ENCODE measurements at places on chromosomes 11 and 22.
A peak's percentile ranks its signal among the peaks of the same experiment; 100 is the strongest.

DNA sequence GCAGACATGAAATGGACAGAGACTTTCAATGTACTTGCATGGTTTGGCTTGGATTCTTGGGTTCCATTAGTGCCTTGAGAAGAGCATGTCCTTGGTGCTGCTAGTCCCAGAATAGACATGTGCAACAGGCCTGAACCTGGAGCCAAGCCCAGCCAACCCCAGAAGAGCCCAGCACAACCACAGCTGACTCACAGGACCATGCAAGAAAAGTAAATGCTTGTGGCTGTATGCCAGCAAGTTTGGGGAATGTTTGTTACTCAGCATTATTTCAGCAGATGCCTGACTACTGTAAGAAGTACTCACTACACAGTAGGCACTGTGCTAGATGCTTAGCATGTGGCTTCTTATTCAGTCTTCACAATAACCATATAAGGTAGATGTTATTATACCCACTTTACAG lies 39.2 kb upstream of the HMGXB4 start:
- no peak overlapping the region for H3K27ac ChIP-seq
- no peak overlapping the region for H3K4me3 ChIP-seq
- no peaks in the 10 kb centered on the region for H3K36me3 ChIP-seq
- DNase-seq = no peak
- H3K27me3 ChIP-seq = no peaks in the 10 kb centered on the region

DNA sequence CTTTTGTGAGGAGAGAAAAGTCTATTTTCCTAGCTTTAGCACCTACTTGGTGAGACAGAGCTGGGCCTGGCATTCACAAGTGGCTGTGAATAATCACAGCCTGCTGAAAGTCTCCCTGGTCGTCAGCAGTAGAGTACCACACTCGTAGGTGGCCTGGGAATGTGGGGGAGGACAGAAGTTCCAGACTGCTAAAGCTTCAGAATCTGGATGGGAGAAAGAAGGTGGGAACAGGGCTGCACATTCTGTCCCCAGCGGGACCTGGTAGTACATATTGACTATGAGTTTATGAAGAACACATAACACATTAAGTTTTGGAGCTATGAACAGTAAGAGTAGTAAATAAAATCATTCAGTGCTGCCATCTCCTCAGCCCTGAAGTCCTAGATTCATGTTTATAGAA lies 19.0 kb upstream of the LIMK2 start:
- H3K27ac ChIP-seq = peak overlapping the region; percentile 25
- H3K4me3 ChIP-seq = no peak overlapping the region
- no peak for DNase-seq
- peaks cover 89% of the 10 kb centered on the region for H3K36me3 ChIP-seq
- H3K27me3 ChIP-seq = no peaks in the 10 kb centered on the region

GRCh38 chr11:45285250-45285828 lies 802 bp downstream of the SYT13 start:
- no peak overlapping the region for H3K4me3 ChIP-seq
- no peak overlapping the region for H3K27ac ChIP-seq
- no peaks in the 10 kb centered on the region for H3K4me1 ChIP-seq
- DNase-seq = no peak

GRCh38 chr22:45948081-45948648 lies 28.8 kb downstream of the WNT7B start:
- no peaks in the 10 kb centered on the region for H3K4me1 ChIP-seq
- H3K4me3 ChIP-seq = no peak overlapping the region
